PC-3 (cell line): ENCODE measurements at places on chromosomes 11 and 22.

DNA sequence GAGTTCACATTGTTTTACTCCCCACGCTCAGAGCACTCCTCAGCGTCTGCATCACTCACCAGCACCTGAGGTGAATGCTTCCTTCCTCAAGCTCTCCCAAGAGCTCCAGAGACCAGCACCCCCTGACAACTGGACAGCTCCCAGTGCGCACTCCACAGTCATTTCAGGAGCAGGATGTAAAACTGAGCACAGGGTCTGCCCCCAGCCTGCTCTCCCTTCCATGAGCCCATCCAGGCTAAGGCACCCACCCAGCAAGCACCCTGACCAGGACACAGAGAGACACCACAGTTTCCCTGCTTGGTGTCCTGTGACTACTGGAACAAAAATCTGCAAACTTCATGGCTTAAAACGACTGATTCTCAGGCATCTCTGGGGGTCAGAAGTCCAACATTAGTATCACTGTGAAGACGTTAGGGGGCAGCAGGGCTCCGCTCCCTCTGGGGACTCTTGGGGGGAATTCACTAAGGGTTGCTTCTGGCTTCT, 3.3 kb downstream of the SCGB1D2 start:
- peak; percentile 63 for DNase-seq

DNA sequence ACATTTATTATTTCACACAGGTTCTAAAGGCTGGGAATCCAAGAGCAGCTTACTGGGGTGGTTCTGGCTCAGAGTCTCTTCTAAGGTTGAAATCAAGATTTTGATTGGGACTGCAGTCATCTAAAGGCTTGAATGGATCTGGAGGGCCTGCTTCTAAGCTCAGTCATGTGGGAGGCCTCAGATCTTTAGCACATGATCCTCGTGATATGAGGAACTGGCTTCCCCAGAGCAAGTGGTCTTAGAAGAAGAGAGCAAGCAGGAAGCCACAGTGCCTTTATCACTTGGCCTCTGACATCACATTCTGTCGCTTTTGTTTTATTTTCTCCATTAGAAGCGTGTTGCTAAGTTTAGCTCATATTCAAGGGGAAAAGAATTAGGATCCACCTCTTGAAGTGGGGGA, 88.9 kb downstream of the ARFGAP2 start:
- no peak for DNase-seq

- DNase-seq: no peak
Measured at GRCh38 chr22:44118645-44119315, 61.9 kb upstream of the PARVG start.

- DNase-seq: no peak
Measured at GRCh38 chr11:1598816-1599215, 722 bp upstream of the KRTAP5-2 start.

DNA sequence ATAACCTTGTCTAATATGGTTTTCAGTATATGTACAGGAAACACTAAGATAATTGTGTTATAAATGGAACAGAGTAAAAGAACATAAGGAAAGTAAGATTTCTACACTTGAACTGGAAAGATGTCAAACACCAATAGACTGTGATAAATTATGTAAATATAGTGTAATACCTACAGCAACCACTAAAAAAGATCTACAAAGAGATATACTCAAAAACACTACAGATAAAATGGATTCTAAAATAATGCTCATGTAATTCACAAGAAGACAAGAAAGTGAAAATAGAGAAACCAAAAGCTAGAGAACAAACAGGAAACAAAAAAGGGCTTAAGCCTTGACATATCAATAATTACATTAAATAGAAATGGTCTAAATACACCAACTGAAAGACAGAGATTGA, 30.9 kb downstream of the DEUP1 start:
- DNase-seq: no peak

GRCh38 chr22:49983148-49984042, 22.8 kb downstream of the PIM3 start:
- DNase-seq: no peak

- peak; percentile 37 for DNase-seq
Measured at GRCh38 chr11:32890843-32891656, 1.6 kb upstream of the QSER1 start.

DNA sequence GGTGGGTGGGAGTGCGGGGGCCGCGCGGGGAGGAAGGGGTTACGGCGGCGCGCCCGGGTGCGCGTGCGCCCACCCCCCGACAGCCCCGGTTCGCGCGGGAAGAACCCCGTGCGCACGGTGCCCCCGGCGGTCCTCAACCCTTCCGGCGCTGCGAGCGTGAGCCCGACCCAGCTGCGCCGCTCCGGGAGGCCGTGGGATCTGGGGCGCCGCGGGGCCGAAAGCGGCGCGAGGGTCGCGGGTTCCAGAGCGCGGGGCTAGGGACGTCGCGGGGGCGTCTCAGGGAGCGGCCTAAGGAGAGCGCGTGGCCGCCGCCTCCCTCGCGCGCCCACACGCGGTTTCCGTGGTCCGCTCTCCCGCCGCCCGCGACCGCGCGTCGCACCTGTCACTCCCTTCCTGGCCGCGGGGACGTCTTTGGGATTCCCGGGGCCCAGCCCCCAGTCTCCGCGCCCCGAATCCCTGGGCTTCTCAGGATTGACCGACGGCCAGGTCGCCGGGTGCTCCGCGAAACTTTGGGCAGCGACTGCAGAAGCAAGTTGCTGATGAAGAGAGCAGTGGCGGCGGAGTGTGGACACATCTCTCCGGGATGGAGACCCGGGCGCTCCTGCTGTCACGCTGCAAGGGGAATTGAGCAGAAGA, 582 bp downstream of the SREBF2 start:
- peak; percentile 6 for DNase-seq

DNA sequence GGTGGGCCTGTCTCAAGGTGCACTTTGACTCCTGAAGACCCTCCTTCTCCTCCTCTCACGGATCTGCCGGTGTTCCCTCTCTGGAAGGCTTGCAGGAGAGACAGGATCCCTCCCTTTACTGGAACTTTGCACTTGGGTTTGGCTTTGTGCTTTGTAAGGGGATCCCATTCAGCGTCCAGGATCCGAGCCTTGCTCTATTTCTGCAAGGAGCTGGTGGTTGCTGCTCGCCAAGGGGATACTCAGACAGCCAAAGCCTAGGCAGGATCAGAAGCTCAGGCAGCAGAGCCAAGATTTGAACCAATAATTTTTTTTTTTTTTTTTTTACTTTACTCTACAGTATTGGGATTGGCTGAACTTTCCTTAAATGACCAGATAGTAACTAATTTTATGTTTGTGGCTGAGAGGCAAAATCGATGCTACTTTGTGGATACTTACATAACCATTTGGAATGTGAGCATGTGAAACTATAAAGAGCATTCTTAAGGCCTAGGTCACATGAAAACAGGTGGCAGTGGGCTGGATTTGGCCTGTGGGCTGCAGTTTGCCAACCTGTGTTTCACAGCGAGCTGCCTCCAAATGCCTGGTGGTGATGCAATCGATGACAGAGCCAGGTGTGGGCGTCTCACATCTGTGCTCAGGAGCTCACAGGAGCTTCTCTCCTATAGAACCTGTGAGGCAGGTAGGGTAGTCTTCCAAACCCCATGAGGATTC, 25.2 kb downstream of the BCR start:
- no peak for DNase-seq

- peak; percentile 46 for DNase-seq
Measured at GRCh38 chr22:37639070-37639760, at the start of gene SH3BP1. Gene SH3BP1 (plus strand): TSS chr22:37639669. CDS start chr22:37639788, 119 bp downstream.

DNA sequence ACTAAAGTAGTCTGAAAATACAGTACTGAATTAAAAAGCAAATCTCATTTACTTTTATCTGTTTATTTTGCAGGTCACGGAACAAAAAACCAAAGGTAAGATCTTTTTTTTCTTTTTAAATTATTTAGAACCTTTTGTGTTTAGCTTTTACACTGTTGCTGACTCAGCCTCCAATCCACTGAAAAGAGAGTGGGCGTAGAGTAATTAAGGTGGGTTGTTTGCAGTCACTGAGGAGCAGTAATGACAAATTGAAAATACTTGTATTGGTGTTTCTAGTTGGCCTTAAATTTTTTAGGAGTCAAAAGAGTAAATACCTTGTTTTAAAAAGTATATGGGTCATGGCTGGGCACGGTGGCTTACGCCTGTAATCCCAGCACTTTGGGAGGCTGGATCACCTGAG, 73.4 kb downstream of the TNRC6B start:
- no peak for DNase-seq

GRCh38 chr11:125180413-125181305, 16.1 kb downstream of the PKNOX2 start:
- peak; percentile 16 for DNase-seq

DNA sequence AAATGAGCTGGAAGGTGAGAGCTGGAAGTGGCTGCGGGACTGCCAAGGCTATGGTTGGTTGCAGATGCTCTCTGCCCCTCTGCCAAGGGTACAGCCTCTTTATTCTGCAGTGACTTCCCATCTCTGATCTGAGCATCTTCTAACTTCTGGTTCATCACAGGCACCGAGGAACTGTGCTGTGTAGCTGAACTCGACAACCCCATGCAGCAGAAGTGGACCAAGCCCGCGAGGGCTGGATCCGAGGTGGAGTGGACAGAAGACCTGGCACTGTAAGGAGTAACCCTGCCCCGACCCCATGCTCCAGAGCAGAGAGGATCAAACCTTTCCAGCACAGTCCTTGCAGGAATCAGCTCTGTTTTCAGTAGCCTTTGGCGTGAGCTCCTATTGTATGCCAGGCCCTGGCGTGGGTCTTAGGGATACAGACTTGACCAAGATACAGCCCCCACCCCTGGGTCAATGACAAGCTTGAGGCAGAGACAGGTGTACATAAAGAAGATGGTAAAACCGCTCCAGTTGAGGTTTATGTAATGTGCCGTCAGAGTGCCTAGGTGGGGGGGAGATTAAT, 4.3 kb downstream of the C2CD2L start:
- no peak for DNase-seq

DNA sequence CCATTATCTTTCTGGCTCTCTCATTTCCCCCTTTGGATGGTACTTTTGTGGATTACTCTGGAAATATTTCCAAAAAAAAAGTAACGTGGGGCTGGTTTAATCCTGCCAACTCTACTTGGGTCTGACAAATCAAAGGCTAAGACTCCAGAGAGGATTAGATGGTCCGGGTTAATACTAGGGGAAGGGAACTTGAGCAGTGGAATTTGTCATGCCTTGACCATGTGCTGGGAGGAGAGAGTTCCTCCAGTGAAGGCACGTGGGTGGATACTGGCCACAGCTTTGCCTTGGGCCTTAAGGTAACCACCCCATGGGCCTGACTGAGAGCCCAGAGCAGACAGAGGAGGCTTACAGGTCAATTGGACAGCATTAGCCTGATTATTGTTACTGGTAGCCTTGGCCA, 120.3 kb downstream of the NAV2 start:
- no peak for DNase-seq

- no peak for DNase-seq
Measured at GRCh38 chr22:27709919-27710675, 91.5 kb downstream of the MN1 start.

GRCh38 chr11:84969103-84969502, 658.0 kb downstream of the DLG2 start:
- DNase-seq: no peak

DNA sequence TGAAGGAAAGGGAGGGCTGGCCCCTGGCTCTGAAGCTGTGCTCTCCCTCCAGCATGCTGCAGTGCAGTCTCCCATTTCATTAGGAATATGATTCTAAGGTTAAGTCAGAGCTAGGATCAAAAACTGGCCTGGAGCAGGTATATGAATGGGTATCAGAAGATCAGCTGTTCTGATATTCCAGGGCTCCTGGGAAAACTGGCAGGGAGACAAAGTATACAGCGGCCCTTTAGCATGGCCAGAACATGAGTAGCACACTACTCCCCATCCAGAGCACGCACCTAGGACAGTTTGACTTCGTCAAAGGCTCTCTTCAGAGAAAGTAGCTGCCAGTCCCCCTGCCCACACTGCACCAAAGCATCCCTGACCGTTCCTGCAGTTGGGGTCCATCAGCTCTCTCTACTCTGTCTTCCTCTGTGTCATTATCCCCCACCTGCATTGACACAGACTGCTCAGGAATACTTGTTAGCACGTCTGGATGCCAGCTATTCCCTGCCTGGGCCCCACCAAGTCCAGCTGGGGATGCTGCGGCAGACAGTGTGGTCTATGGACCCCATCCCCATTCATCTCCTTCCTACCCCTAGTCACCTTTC, 4.0 kb upstream of the FCHSD2 start:
- no peak for DNase-seq

- DNase-seq: no peak
Measured at GRCh38 chr11:44607319-44607962, 42.0 kb downstream of the CD82 start.

- DNase-seq: no peak
Measured at GRCh38 chr11:112227471-112227870, 1.2 kb downstream of the PTS start.

GRCh38 chr11:19370100-19370861, 129.5 kb upstream of the E2F8 start:
- DNase-seq: peak; percentile 74

- DNase-seq: peak; percentile 85
Measured at GRCh38 chr11:62108017-62108750, 15.6 kb upstream of the INCENP start.

GRCh38 chr11:44575288-44575672, 9.8 kb downstream of the CD82 start:
- DNase-seq: no peak

- DNase-seq: peak; percentile 62
Measured at GRCh38 chr11:82854242-82854641, 46.0 kb downstream of the PRCP start.
